ENCODE measurements at places on chromosomes 5 and 9.

DNA sequence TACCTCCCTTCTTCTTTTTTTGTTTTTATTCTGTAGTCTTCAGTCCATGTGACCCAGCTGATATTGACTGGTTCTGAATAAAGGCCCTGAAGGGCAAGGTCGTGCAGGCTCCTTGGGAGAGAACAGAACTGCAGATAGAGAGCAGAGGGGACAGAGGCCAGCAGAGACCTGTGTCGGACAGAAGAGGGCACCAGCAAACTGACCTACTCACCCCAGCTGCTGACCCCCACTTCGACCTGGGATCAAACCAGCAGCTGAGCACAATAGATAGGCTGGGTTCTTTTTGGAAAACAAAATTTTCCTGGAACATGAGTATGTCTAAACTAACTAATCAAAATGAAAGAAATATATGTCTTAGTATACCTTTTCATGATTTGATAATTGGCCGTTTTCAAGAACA is 695.1 kb downstream of the NR2F1-AS1 start:
- no peak for DNase-seq

GRCh38 chr9:137017791-137018497 is 10.1 kb downstream of the ABCA2 start:
- DNase-seq = no peak

- DNase-seq = no peak
Observed at GRCh38 chr9:30075451-30076199, 2308.8 kb upstream of the ACO1 start.

GRCh38 chr5:106017243-106017857 is 1653.4 kb downstream of the EFNA5 start:
- DNase-seq = no peak

DNA sequence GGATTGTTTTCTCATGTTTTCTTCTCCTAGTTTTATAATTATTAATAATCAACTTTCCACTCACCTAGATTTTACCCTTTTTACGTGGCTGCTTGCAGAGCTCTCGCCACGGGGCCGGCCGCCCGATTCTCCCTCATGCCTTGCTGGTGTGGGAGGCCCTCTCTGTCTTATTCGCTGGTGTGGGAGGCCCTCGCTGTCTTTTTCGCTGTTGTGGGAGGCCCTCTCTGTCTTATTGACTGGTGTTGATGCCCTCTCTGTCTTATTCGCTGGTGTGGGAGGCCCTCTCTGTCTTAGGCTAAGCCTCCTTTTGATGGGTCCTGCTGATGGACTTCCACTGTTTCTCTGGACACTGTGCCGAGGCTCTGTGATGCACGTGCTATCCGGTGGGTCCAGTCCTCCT is 161.3 kb upstream of the IRX2 start:
- DNase-seq = no peak

- no peak for DNase-seq
Observed at GRCh38 chr5:151449297-151449696, 1.9 kb downstream of the SLC36A1 start.

DNA sequence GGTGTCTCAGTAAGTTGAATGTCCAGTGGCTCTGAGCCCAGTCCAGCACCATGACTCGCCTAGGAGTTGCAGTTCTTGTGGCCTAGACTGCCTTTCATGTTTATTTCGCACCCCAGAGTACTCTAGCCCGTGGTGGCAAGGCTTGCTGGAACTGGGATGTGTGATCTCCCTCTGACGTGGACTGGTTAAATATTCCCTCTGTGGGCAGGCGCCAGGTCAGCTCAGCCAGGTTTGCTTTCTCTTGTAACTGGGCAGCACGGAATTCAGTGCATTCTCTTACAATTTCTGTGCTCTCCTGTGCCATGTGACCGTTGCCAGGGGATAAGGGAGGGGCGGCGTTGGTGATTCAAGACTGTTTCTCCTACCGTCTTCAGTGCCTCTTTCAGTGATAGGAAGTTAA is 270.8 kb downstream of the KDM4C start:
- DNase-seq = no peak

DNA sequence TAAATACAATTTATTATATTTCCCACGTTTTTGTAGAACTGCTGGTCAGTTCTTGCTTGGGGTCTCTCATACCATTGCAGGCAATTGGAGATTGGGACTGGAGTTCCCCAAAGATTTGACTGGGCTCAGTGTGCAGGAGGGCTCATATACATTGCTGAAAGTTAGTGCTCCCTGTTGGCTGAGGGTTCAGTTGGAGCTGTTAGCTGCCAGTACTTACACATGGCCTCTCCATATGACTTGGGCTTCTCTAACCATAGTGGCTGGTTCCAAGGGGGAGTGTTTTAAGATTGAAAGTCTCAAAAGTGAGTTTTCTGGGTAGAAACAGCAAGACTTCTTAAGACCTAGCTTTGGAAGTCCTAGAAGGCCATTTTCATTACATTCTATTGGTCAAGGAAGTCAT is 102.9 kb downstream of the MAN2A1 start:
- DNase-seq = no peak

GRCh38 chr9:110179734-110180133 is 28.2 kb downstream of the C9orf152 start:
- DNase-seq = no peak

GRCh38 chr9:127608104-127608966 is 3.7 kb upstream of the STXBP1 start:
- DNase-seq = peak; percentile 79

GRCh38 chr5:115184770-115185169 is 15.1 kb upstream of the TRIM36 start:
- no peak for DNase-seq

DNA sequence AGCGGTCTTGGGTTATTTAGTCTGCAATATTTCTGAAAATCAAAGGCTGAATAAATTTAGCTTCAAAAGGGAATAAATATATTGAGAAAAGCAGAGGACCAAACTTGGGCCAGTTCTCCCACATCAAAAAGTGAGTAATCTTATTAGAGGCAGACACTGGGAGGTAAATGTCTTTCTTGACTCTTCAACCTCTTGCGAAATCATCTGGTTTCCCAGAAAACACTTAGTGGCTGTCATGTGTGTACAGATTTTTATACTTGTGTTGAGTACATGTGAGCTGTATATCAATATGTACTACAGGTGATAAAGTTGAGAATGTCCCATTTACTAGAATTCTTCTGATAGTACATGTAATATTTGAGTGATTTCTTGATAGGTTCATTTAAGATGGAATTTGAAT is 454.9 kb downstream of the PRR16 start:
- DNase-seq = no peak

GRCh38 chr9:115261656-115262081 is 143.7 kb upstream of the TNC start:
- no peak for DNase-seq

DNA sequence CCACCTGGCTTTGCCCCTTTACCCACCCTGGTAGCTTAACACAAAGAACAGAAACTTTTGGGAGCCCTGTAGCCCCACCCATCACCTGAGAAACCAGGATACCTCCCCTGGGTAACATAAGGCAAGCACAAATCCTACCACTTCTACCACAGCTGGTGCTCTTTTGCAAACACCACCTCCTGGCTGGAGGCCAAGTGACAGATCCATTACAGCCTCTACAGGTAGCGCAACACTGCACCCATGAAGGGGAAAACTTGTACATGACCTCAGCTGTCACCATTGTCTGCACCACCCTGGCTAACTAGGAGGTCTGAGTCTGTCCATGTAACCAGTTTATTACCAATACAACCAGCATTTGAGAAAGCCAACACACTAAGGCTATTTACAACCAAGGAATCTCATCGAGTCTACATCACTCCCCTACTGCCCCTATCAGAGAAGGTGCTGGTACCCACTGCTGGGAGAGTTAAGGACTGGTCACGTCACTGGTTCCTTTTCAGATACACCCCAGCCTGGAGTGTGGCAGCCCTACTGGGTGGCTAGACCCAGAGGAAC is 128.6 kb downstream of the PJA2 start:
- no peak for DNase-seq

- no peak for DNase-seq
Observed at GRCh38 chr5:17343675-17344074, 126.2 kb downstream of the BASP1 start.
